ENCODE measurements at places on chromosomes 1 and 21. TPM values are rescaled to one million over a fixed set of nuclear protein-coding genes. Genes with fewer than 3 reads are reported as not detected.

- H3K4me1 ChIP-seq, result peaks cover 68% of the 10 kb centered on the region
- peak overlapping the region; percentile 94 for H3K4me3 ChIP-seq
- DNase-seq, result peak; percentile 68
- peak overlapping the region; percentile 83 for H3K27ac ChIP-seq
- H3K36me3 ChIP-seq, result peaks cover 3% of the 10 kb centered on the region
Measured at GRCh38 chr1:112704934-112705627, 1.8 kb downstream of the RHOC start.

GRCh38 chr1:209607795-209608178, 24.3 kb downstream of the CAMK1G start:
- H3K27me3 ChIP-seq, result no peaks in the 10 kb centered on the region
- no peaks in the 10 kb centered on the region for H3K4me1 ChIP-seq
- no peak overlapping the region for H3K27ac ChIP-seq
- no peak overlapping the region for H3K4me3 ChIP-seq

B4GALT2 gene
- total RNA-seq, result 88.7 TPM

GRCh38 chr1:113256348-113256729, 134.0 kb upstream of the MAGI3 start:
- H3K27ac ChIP-seq, result no peak overlapping the region
- no peak overlapping the region for H3K4me3 ChIP-seq
- no peak for DNase-seq
- peaks cover 4% of the 10 kb centered on the region for H3K4me1 ChIP-seq

GRCh38 chr21:46001821-46002681, 20.5 kb downstream of the COL6A1 start:
- peaks cover 3% of the 10 kb centered on the region for H3K36me3 ChIP-seq
- no peak for DNase-seq
- no peak overlapping the region for H3K27ac ChIP-seq

DAB1 gene
- 14.0 TPM for total RNA-seq

All from neural crest cell (in vitro differentiated cells).